Suprapubic skin (tissue), 4 donors: ENCODE measurements at places on chromosomes 12 and 14. TPM values are rescaled to one million over a fixed set of nuclear protein-coding genes. Genes with fewer than 3 reads are reported as not detected.
A peak's percentile ranks its signal among the peaks of the same experiment; 100 is the strongest.

GRCh38 chr12:27161458-27162228, 79.3 kb upstream of the C12orf71 start:
- DNase-seq = no peak

DNA sequence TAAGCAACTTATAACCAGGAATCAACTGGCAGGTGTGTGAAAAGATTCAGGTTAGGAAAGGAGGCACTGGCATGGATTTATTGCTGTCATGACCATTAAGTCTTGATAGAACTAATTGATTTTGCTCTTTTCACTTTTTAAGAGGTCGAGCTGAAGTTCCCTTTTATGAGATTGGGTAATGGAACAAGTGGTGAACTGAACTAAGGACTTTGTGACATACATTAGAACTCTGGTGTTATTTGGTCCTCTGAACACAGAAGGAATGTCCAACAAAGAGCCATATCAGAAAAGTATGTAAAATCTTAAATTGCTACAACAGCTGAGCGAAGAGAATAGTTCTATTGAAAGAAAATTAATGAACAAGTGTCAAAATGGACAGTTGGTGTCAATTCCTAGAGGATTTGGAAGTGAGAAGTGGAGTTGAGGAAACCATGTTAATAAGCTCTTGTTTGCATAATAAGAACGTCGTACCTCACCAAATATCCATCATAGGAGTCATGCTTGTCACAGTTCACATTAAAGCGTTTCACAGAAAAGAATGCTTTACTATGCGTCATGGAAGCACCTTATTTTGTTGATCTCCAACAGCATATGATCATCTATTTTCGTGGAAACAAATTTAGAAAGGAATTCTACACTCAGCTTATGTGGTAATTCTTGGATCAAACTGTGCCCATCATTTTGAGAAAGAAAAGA, 8.4 kb upstream of the MYF6 start:
- no peak for DNase-seq

GRCh38 chr14:61911574-61911973, 149.4 kb downstream of the SNAPC1 start:
- DNase-seq = no peak

DNA sequence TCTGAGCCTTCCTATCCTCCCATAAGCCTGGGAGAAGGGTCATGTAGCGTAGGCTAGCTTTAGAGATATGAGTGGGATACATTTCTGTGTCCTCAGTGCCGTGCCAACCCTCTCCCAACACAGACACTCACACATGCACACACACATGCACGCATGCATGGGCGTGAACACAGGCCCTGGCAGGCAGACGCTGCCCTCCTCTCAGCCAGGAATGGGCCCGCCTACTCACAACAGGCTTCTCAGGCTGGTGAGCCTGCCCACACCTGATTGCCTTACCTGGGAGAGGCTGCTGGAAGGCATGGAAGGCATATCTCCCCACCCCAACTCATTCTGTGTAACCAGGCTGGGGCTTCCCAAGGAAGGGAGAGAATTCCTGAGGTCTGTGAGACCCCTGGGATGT, 12.8 kb upstream of the ACVR1B start:
- no peak for DNase-seq

GRCh38 chr12:124122722-124123121, 149.7 kb downstream of the ZNF664 start:
- DNase-seq = peak; percentile 12

- no peak for DNase-seq
Measured at GRCh38 chr14:44791730-44792129, 170.0 kb downstream of the KLHL28 start.

DNA sequence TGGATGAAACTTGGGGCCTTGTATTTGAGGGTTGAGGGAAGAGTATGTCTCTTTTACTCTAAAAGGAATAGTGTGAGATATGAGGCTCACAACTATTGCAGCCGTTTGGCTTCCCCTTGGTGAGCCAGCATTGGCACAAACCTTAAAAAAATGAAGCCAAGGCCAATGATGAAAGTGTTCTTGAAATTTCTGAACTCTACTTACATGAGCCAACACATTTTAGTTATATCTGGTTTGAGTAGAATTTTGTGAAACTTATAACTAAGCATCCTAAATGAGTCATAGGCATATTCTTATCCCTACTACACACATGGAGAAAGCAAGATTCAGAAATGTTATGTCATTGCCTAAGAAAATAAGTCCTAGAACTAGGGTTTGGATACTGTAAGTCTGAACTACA, 55.3 kb upstream of the ACSS3 start:
- no peak for DNase-seq

GRCh38 chr14:49619730-49620129, 696 bp downstream of the RPL36AL start:
- DNase-seq = no peak

DNA sequence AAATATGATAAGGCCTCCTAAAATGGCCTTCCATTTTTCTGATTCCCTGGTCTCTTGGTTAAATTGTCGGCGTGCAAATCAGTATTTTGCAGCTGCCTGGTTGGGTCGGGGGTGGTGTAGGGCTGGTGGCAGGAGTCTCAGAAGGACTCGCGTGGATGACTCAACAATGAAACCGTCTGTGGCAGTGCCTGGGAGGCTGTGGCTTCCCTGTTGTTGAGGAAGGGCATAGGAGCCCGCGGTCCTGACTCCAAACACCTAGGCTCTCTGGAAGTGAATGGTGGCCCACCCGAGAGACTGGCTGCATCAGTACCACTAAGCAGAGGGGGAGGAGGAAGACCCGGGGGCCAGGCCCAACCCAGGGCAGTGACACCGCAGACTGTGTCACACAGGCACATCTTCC, 207.9 kb downstream of the TTC7B start:
- no peak for DNase-seq

DNA sequence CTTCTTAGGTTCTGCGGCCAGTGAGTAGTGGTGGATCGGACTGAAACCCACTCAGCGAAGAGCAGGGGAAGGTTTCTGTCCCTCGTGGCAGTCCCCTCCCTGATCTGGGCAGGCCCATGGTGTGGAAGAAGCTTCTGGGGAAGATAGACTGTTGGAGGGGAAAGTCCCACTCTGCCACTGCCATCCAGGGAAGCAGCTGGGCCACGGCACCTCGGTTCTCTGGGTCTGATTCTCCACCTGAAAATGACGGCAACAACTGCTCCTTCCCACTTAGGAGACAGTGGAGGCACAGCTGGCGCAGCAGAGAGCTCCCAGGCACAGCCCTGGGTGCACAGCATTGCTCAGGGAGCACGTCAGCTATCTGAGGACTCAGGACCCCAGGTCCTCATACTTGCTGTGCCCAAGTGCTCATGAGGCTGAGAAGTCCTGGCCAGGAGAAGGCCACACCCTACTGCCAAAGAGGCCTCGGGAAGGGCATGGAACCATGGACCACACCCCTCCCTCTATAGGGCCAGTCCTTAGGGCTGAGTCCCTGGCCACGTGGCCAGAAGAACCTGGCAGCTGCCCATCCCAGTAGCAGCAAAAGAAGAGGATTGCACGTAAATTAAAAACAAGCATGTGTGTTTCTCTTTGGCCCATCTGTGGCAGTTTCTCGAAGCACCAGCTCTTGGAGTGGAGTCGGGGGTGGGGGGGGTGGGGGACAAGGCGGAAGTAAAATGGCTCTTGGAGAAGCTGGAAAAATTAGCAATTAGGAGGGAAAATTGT, 85.3 kb upstream of the BCL11B start:
- no peak for DNase-seq

GRCh38 chr14:71314717-71315116, 407.5 kb downstream of the PCNX1 start:
- DNase-seq = no peak

NELL2 gene
- 20.5 TPM for total RNA-seq

TSPAN19 gene
- total RNA-seq = not detected

MYL6B gene
- 28.5 TPM for total RNA-seq

COX6A1 gene
- 569 TPM for total RNA-seq

CLEC4E gene
- 1.4 TPM for total RNA-seq

CEP170B gene
- 56.7 TPM for total RNA-seq

LGR5 gene
- total RNA-seq = 3.4 TPM
